A172 (cell line): ENCODE measurements at places on chromosomes 3 and 15. TPM values are rescaled to one million over a fixed set of nuclear protein-coding genes. Genes with fewer than 3 reads are reported as not detected.

GRCh38 chr3:9298236-9298635, 48.8 kb upstream of the SRGAP3 start:
- DNase-seq, result no peak

Gene CISH
- total RNA-seq, result 1.1 and 2.3 TPM in 2 replicates

Gene GOLGA8Q
- total RNA-seq, result not detected in 2 replicates

DNA sequence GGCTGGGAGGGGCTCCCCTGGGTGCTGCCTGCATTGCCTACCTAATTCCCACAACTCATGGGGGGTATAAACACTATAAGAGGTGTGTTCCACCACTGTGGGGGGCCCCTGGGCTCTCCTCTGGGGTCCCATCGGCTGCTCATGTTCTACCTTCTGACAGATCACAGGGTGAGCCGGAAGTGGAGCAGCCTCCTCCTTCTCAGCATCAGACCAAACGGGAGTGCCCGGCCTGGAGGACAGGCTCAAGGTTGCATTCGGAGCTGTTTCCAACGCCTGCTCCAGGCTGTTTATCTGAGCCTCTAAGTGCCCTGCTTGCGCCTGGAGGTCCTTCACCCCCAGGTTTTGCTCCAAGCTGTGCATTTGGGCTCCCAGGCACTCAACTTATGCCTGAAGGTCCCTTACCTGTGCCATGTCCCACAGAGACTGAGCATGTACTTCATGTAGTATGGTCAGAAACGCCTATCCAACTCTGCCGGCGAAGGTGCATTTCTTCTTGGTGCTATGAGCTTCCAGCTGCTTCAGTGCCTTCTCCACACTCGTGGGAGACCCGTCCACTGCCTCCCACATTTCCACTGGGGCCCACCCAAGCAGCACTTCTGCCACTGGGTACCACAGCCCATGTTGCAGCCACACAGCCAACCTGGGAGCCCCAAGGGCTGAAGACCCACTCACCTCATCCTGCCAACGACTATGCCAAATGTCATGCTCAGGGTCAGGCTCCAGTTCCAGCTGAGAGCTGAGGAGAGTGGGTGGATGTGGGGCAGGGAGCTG, 232.1 kb downstream of the IGSF11 start:
- no peak for DNase-seq

DNA sequence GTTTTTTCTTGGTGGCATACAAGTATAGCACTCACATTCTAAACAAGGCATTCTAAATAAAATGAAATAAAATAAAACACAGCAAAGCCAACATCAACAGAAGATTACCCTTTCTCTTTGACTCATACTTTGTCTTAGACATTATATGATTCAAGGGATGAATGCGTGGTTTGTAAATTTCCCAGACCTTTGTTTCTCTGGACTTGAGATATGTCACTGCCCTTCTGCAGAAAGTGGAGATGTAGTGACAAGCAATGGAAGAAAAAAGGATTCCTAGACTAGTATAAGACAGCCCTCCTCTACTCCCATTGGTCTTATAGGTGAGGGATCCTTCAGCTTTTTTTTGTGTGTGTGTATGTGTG, 22.4 kb downstream of the NANOGP8 start:
- no peak for DNase-seq

DNA sequence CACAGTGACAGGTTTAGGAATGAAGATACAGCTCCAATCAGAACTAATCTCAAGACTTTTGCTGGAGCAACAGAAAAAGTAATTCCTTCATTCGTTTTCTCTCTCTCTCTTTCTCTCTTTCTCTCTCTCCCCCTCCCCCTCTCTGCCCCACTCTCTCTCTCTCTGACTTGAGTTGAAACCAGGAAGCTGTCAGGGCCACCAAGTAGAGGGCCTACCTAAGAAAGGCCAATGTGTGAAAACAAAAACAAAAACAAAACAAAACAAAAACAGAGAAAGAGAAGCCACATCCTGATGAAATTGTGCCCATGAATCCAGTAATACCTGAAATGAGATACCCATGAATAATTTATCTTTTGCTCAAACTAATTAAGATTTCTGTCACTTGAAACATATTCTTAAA, 72.9 kb downstream of the ATP8B4 start:
- no peak for DNase-seq

Gene NAALADL2
- total RNA-seq, result 1.3 and 1.5 TPM in 2 replicates

GRCh38 chr3:182117131-182117530, 405.4 kb downstream of the SOX2 start:
- DNase-seq, result no peak
